ENCODE measurements at places on chromosomes 1 and 21.
A peak's percentile ranks its signal among the peaks of the same experiment; 100 is the strongest.

DNA sequence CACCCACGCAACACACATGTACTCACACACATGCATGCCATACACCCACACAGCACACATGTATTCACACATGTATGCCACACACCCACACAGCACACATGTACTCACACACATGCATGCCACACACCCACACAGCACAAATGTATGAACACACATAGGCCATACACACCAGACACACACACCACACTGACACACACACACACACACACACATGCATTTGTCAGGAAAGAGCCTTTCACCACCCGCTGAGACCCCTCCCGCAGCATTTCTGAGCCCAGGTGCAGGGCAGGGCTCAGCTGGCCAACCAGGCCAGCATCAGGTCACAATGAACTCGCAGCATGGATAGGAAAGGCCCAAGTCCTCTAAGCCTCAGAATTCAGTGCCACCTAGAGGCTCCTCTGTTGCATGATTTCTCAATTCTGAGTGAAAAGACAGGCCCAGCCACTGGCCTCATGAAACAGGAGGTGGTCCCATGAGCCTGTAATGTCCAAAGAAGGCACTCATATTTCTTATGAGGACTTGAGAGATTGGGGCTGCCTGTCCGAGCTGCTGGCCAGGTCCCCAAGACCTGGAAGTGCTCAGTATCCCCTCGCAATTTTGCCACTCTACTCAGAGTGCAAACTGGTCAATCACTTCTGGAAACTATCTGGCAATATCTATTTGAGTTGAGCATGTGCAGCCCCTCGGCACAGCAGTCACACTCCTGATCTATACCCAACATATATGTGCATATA lies 57.3 kb downstream of the PSMG1 start:
- peak; percentile 32 for DNase-seq

DNA sequence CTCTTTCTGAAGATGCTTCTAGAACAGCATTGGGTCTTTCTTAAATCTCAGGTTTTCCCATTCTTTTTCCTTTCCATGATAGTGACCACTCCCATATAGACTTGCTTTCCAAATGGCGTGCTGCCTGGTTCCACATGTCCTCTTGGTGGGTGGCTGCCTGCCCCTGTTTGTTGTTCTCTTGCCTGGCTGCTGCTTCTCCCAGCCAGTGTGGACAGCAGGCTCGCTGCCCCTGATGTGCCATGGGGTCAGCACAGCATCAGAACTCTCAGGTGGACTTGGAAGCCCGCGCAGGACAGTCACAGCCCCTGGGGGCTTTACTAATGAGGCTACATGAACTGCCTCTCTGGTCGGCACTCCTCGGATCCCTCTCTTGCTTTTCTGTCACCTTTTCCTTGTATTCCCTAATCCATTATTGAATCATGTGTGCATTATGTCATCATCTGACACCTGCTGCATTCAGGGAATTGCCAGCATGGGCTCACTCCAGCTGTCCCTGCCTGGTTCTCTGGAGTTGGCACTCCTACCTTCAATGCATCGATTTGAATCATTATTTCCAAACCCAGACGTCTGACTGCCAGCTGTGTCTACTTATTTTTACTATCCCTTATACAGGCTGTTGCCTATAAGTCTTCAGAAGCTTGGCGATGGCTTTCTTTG lies 100.5 kb upstream of the COA6 start:
- no peak for DNase-seq

- no peak for DNase-seq
Measured at GRCh38 chr1:79325705-79326104, 319.2 kb upstream of the ADGRL4 start.

- no peak for DNase-seq
Measured at GRCh38 chr1:204649721-204650521, 35.6 kb downstream of the LRRN2 start.

- DNase-seq, result no peak
Measured at GRCh38 chr1:41261926-41262618, 20.0 kb upstream of the SCMH1 start.

GRCh38 chr1:151693057-151693651 lies 23.4 kb downstream of the CELF3 start:
- peak; percentile 15 for DNase-seq

DNA sequence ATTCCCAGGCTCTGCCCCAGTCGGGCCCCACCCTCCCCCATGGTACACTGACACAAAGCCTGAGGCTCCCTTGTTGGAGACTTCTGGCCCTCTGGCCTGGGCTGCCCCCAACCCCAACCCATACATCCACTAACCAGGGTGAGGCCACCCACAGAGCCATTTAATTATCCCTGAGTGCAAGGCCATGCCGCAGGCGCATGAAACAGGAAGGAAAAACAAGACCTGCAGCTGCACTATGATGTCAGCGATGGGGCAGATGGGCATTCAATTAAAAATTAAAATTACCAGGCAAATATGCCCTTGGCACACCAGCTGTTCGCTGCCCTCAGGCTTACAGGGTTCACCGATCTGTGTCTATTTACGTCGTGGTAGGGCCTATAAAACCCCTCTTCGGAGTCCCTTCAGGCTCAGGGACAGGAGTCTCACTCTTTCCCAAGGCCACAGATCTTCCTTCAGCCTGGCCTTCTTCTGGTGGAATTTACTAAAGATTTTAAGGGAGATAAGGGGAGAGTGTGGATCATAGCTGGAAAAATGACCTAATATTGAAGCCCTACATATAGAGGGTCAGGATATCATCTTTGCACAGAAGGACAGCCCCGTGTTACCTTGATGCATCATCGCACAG lies 29.6 kb upstream of the RGS16 start:
- DNase-seq, result no peak

GRCh38 chr1:28159680-28160079 lies 16.8 kb downstream of the PTAFR start:
- no peak for DNase-seq

DNA sequence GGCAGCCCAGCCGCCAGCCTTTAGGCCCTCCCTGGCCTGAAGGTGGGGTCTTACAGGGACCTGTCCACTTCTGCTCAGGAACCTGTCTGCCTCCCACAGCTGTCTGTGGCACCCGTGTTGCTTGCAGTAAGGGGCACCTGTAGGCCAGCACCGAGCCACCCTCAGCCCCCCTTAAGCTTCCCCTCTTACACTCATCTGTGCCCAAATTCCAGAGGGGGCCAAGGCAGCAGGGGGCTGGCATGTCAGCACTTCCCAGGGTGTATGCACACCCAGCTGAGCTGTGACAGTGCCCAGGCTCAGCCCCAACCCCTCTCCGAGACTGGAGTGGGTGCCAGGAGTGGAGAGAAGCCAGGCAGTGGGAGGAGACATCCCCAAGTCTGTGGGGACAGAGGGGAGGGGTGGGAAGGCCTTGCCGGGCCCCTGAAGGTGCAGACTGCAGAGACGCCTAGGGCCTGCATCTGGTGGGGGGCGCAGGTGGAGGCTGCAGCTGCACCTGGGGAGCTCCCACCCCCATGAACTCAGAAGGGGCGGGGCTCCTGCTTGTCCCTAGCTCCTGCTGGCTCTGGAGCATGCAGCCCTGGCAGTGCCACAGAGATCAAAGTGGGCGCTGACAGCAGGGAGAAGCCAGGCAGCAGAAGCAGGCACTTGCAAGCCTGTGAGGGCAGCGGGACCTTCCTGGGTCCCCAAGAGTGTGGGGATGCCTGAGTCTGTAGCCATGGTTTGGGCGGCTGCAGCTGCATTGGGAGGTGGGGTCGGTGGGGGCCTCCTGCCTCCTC lies 5.4 kb upstream of the SLC2A7 start:
- DNase-seq, result no peak

All from SW 1271 (cell line).